ENCODE measurements at places on chromosomes 5 and 9.

DNA sequence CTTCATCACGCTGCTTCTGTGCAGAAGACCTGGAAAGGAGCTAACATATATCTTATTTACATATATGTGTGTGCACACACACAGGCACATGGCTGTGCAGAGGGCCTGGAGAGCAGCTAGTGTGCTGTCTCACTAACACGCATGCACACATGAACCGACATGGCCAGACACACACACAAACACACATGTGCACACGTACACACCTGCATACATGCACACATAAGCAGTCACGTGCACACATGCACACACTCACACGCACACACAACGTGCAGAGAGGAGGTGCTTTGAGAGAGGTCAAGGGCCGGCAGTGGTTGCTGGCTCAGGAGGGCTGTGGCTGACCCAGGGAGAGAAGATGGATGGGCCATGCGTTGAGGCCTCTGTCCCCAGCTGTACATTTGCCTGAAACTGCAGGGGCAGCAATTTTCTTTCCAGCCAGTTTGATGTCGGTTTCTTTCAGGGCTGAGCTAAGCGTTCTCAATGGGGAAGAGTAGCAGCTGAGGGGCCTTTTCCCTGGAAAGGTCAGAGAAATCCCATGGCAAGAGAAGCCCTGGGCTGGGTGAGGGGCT lies 66.7 kb downstream of the OLFM1 start:
- no peak for DNase-seq

GRCh38 chr5:6412811-6413210 lies 34.5 kb upstream of the MED10 start:
- no peak for DNase-seq

GRCh38 chr9:2496934-2497333 lies 124.7 kb upstream of the VLDLR start:
- DNase-seq, result no peak

DNA sequence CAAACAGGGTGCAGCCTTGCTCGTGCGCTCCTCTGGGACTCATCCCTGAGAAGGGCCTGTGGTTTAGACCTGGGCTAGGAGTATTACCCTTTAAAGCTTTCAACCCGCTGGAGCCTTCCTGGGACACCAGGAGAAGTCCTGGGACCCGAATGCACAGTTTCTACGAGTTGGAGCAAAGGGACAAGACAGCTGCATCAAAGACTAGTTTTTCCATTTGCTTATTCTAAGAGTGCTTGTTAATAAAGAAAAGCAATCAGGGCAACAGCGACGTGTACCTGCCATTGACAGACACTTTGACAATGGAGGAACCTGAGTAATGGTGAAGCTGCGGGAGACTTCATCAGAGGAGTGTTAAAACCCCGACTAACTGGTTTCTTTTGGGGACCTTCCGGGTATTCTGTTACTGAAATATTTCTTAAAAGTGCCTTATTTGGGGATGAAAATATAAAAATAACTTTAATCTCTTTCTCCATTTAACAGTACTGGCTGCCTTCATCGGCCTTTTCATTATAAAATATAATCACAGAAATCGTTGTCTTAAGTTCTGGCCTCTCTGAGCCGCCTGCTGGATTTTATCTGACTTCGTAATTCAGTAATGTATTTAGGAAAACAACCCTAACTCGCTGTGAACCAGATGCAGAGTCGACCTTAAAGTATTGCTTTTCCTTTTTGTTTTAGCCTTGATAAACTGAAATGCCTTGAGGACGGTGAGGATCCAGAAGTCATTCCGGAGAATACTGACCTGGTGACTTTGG lies 732 bp downstream of the SNAPC3 start:
- peak; percentile 53 for DNase-seq

- no peak for DNase-seq
Observed at GRCh38 chr5:74187757-74188156, 452.8 kb downstream of the ENC1 start.
